ENCODE measurements at places on chromosomes 7 and 10. TPM values are rescaled to one million over a fixed set of nuclear protein-coding genes. Genes with fewer than 3 reads are reported as not detected.

DNA sequence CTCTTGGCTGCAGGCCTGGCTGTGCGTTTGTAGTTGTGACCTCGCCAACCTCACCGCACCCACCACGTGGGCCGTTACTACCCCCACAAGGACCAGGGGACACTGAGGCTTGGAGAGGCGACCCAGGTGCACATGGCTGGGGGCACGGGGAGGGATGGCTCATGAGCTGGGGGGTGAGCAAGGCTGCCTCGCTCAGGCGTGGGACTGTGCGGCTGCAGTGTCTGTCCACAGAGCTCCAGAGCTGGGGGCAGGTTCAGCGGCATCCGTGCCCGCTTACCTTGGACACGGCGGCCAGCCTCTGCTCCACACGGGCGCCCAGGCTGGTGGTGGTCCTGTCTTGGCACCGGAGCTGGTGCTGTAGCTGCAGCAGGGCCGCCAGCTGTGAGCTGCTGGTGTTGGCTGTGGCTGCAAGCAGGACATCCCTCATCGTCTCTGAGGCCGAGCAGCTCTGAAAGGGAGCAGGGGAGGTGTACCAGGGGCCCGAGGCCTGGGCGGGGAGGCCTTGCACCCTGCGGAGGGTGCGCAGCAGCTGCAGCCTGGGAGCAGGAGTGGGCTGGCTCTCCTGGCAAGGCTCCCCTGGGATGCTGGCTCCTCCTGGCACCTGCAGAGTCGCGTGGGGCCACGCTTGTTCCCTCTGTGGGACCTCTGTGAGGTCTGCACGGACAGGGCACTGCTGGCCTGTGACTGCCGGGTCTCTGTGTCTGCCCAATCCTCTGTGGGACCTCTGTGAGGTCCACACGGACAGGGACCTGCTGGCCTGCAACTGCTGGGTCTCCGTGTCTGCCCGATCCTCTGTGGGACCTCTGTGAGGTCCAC is 60.0 kb upstream of the NKX6-2 start:
- peaks cover 3% of the 10 kb centered on the region for H3K4me1 ChIP-seq
- no peak overlapping the region for H3K27ac ChIP-seq
- peaks cover 5% of the 10 kb centered on the region for H3K27me3 ChIP-seq
- no peaks in the 10 kb centered on the region for H3K36me3 ChIP-seq

The FAM20C gene
- polyA plus RNA-seq = 69.4 TPM

GRCh38 chr10:130177250-130177649 is 41.1 kb downstream of the GLRX3 start:
- H3K27me3 ChIP-seq = no peaks in the 10 kb centered on the region
- no peaks in the 10 kb centered on the region for H3K4me1 ChIP-seq
- peaks cover 32% of the 10 kb centered on the region for H3K36me3 ChIP-seq

- no peak overlapping the region for H3K27ac ChIP-seq
- H3K27me3 ChIP-seq = no peaks in the 10 kb centered on the region
- DNase-seq = no peak
- peak overlapping the region; percentile 100 for H3K4me3 ChIP-seq
These were observed 1.3 kb upstream of the EIF3B start for GRCh38 chr7:2353113-2353935.

GRCh38 chr7:34275624-34276023 is 370.3 kb downstream of the BMPER start:
- H3K27me3 ChIP-seq = no peaks in the 10 kb centered on the region
- DNase-seq = no peak
- no peaks in the 10 kb centered on the region for H3K36me3 ChIP-seq
- no peak overlapping the region for H3K27ac ChIP-seq
- H3K4me1 ChIP-seq = no peaks in the 10 kb centered on the region
- H3K4me3 ChIP-seq = no peak overlapping the region

- H3K4me3 ChIP-seq = no peak overlapping the region
- no peaks in the 10 kb centered on the region for H3K27me3 ChIP-seq
- no peak overlapping the region for H3K27ac ChIP-seq
These were observed 89.2 kb upstream of the JAZF1 start for GRCh38 chr7:28269700-28270361.

DNA sequence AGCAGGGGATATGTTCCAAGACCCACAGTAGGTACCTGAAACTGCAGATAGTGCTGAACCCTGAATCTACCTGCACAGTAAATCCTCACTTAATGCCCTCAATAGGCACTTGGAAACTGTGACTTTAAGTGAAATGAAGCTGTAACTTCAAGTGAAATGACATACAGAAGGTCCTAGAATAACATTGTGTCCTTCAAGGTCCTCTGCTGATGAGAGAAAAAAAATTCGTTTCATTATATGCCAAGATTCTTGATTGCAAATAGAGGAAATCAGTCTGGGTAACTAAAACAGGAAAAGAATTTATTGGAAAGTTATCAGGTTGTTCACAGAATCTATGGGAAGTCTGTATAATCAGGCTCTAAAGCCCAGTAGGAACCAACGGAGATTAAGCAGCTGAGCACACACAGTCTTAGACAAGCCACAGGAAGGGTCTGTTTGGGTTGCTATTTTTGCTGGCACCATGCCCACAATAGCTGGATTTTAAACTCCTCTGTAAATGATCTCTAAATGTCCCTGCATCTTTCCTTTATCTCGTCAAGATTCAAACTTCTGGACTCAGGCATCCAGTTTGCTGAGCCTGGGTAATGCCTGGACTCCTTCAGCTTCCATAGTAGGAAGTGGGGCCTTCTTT is 57.5 kb downstream of the EXOC4 start:
- H3K27me3 ChIP-seq = no peaks in the 10 kb centered on the region
- H3K36me3 ChIP-seq = peaks cover 7% of the 10 kb centered on the region
- no peak overlapping the region for H3K4me3 ChIP-seq
- H3K27ac ChIP-seq = no peak overlapping the region
- H3K4me1 ChIP-seq = no peaks in the 10 kb centered on the region

All from small intestine (tissue), 16 donors.